ENCODE measurements at places on chromosomes 6 and 20.

DNA sequence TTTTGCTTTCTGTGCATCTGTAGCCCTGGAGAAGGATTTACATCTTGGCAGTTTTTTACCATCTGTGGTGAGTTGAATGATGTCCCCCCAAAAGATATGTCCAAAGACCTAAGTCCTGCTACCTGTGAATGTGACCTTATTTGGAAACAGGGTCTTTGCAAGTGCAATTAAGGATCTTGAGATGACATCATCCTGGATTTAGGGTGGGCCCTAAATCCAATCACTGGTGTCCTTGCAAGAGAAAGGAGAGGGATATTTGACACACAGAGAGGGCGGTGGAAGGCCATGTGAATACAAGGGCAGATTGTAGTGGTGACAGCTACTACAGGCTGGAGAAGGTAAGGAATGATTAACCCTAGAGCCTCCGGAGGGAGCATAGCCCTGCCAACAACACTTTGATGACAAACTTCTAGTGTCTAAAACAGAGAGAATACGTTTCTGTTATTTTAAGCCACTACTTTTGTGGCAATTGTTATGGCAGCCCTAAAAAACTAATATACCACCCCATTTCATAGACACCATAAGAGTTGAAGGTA lies 35.1 kb downstream of the MKKS start:
- no peak for DNase-seq

- DNase-seq, result no peak
Measured at GRCh38 chr6:24571361-24571760, 74.6 kb downstream of the KIAA0319 start.

GRCh38 chr6:14747881-14748520 lies 497.9 kb upstream of the JARID2 start:
- no peak for DNase-seq

DNA sequence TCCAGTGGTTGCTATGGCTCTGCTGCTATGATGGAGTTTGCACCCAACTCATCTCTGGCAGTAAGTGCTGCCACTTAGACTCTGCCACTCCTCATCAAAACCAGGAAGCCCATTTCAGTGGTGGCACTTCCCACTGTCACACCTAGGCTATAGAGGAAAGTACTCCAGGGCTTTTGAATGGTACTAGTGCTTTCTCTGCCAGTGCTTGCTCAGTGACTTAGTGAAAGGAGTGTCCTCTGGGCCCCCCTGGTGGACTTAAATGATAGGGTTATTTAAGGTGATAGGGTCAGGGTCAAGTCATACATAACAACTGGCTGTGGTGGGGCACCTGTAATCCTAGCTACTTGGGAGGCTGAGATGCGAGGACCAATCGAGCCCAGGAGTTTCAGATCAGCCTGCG lies 22.8 kb downstream of the FITM2 start:
- DNase-seq, result no peak

GRCh38 chr6:146925846-146926245 lies 278.4 kb upstream of the STXBP5 start:
- no peak for DNase-seq

GRCh38 chr6:422433-423054 lies 31.0 kb downstream of the IRF4 start:
- DNase-seq, result peak; percentile 91

DNA sequence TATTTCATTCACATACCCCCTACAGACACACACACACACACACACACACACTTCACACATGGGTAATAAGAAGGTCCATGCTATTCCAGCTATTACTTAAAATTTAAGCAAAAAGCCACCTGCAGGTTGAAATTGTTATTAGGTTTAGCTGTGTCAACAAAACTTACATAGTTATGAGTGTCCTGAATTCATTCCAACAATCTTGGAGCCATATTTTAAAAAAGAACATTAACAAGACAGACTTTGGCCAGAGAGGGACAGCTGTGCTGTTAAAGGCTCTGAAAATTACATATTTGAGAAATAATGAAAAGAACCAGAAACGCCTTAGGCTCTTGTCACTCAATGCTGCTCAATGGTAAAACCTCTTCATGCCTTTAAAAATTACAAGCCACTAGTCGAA lies 455.3 kb downstream of the EPM2A start:
- DNase-seq, result no peak

DNA sequence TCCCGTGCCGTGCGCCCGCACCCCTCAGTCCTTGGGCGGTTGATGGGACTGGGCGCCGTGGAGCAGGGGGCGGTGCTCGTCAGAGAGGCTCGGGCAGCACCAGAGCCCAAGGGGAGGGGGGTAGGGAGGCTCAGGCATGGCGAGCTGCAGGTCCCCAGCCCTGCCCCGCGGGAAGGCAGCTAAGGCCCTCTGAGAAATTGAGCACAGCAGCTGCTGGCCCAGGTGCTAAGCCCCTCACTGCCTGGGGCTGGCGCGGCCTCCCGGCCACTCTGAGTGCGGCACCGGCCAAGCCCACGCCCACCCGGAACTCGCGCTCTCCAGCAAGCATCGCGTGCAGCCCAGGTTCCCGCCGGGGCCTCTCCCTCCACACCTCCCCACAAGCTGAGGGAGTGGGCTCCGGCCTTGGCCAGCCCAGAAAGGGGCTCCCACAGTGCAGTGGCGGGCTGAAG lies 16.4 kb downstream of the SOX4 start:
- no peak for DNase-seq

GRCh38 chr20:37396416-37397075 lies 50.6 kb downstream of the SRC start:
- DNase-seq, result no peak

DNA sequence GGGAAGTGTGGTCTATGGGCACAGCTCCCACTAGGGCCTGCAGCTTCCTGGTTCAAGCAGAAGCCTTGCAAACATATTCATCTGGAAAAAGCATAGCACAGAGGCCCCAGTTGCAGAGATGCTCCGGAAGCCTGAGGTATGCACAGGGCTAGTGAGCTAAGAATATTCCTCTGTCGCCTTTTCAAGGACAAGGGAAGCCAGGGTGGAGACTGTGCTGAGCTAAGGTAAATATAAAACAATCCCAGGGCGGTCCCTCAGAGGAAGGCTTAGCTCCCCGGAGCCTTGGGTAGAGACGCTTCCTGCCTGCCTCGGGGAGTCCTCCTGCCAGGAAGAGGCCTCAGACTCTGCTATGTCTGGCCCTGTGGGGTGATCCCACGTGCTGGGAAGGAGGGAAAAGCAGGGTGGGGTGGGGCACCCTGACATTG lies 134.8 kb upstream of the FOXA2 start:
- DNase-seq, result no peak

DNA sequence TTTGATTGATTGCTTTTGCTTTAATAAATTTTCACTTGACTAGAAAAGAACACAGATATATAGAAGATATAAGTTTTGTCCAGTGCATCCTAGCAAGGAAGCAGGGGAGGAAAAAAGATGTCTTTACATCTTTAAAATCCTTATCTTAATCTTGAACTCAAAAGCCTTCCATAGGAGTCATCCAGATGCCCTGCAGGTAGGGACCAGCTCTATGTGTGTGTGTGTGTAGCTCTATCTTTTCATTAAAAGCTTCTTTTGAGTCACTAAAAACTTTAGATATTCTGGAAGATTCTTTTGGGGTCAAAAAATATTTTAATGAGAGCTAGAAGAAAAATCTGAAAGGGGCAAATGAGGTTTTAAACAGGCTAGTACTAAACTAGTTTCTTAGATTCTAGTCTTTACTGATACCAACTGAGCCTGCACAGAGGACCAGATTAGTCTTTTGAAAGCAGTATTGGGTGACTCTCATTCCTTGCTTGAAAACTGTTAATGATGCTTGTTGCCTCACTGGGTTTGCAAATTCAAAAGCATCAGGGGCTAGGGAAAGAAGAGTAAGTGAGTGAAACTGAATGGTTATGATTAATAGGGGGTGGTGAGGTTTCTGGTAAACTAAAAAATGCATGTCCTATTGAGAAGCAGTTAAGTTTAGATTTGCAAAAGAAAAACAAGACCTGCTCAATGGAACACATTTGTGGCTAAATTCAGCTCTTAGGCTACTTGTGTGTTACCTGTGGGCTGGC lies 40.6 kb upstream of the JAG1 start:
- no peak for DNase-seq

- DNase-seq, result no peak
Measured at GRCh38 chr6:29941016-29941415, 1.3 kb upstream of the HLA-A start.

DNA sequence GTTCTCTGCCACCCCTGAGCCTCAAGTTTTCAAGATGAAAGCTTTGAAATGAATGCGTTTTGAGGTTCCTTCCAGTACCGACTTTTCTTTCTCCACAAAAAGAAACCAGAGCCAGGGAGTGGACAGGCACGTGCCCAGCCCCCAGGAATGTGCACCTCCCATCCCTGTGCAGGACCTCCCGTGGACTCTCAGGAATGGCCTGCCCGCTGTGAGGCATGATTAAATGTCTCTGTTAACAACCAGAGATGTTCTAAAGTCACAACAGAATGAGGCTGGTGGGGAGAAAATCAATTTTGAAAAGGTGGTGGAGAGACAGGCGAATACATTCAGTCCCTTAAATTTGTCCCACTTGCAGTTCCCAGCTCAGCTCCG lies 1.5 kb downstream of the TGM3 start:
- no peak for DNase-seq

DNA sequence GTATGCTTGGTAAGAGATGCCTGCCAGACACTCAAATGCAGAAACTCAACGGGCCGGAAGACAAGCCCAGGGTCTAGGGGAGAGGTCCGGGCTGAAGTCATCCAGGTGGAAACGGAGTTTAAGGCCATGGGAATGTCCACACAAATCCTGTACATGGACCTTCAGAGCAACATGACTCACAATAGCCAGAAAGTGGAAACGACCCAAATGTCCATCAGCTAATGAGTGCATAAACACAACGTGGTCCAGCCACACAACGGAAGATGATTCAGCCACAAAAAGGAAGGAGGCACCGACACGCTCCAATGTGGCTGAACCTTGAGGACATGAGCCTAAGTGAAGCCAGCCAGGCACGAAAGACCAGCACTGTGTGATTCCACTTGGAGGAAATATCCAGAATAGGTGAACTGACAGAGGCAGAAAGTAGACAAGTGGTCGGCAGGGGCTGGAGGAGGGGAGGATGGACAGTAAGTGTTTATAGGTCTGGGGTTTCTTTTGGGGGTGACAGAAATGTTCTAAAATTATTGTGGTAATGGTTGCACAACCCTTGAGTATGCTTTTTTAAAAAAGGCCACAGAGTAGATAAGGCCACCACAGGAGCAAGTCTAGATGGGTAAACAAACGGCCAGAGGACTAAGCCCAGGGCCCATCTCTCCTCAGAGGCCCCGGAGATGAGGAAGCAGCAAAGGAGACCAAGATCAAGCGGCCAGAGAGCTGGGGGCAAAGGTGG lies 105.6 kb downstream of the PREX1 start:
- no peak for DNase-seq

DNA sequence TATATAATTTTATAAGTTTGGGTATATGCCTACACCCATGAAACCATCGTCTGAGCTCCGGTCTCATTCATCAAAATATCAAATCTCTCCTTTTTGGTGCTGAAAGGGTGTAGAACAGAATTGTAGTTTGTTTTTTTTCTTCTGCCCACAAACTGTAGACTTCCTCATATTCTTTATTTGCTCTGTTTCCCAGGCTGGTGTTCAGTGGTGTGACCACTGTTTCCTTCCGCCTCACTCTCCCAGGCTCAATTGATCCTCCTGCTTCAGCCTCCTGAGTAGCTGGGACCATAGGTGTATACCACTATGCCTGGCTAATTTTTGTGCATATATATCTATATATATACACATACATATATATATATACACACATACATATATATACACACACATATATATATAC lies 139.6 kb upstream of the HCRTR2 start:
- no peak for DNase-seq

DNA sequence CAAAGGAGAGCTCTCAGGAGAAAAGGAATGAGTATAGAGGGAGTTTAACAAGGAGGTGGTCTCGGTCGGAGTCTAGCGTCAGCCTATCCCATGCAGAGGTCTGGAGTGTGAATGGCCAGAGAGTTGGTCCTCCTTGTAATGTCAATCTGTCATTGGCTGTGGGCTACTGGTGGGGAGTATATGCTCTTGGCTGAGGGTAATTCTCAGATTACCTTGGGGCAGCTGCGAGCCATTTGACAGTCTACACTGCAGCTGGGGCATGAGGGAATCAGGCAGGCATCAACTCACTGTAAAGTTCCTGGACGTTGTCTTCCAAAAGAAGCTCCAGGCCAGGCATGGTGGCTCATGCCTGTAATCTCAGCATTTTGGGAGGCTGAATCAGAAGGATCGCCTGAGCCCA lies 48.1 kb downstream of the EBF4 start:
- DNase-seq, result no peak

- no peak for DNase-seq
Measured at GRCh38 chr20:24102749-24103333, 114.3 kb upstream of the GGTLC1 start.

DNA sequence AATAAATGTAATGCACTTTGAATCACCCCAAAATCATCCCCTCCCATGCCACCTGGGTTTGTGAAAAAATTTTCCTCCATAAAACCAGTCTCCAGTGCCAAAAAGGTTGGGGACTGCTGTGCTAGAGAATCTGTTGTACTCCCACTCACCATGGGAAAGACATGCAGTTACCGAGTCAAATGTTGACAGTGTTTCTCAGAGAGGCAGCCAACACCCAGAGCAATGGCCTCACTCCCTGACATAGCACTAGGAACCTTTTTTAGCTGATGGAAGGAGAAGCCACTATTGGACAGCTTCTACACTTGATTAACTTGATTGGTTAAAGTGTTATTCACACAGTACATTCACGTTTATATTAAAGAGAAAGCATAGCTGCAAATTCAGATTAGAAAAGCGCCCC lies 59.8 kb upstream of the MANEA start:
- no peak for DNase-seq

- DNase-seq, result no peak
Measured at GRCh38 chr6:108622641-108623298, 62.1 kb downstream of the FOXO3 start.

DNA sequence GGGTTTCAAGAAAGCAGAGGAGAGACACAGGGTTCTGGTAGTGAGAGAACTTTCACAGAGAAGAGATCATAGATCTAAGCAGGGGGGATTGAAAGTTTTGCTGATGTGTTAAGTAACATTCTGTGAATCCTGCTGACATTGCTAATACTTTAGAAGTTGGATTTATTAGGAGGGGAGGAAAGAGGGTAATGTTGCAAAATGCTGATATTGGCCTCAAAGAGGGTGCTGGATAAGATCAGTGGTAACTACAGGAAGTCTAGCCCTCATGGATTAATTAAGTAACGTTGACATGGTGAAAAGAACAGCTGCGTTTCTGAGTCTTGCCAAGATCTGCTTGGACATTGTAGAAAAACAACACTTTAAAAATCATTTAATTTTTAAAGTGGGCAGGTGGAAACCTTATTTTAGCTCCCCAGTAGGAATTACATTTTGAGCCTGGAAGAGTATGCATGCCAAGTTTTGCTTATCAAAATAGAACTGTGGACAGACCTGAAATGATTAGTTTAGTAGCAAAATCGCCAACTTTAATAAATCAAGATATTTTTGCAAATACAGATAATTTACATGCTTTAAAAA lies 606.0 kb upstream of the HTR1E start:
- DNase-seq, result no peak

Data from GM19239 (cell line).